ENCODE measurements at places on chromosomes 6 and 20.

- DNase-seq: no peak
Measured at GRCh38 chr6:84553527-84553926, 210.9 kb downstream of the TBX18 start.

- no peak for DNase-seq
Measured at GRCh38 chr20:62532921-62533320, 57.1 kb upstream of the GATA5 start.

- DNase-seq: no peak
Measured at GRCh38 chr6:53189554-53189953, 40.9 kb upstream of the GCM1 start.

GRCh38 chr20:13990465-13990864 is at the start of gene SEL1L2:
Gene SEL1L2, minus strand, starts transcription at chr20:13990614. Its CDS starts 80 bp downstream, at chr20:13990534.
- no peak for DNase-seq

Data from esophagus squamous epithelium (tissue), 5 donors.